CD8-positive, alpha-beta memory T cell (primary cell): ENCODE measurements at places on chromosomes 12 and 14. TPM values are rescaled to one million over a fixed set of nuclear protein-coding genes. Genes with fewer than 3 reads are reported as not detected.

GRCh38 chr14:104076743-104077142, 8.8 kb upstream of the ASPG start:
- H3K4me3 ChIP-seq = no peak overlapping the region
- no peaks in the 10 kb centered on the region for H3K27me3 ChIP-seq
- peaks cover 10% of the 10 kb centered on the region for H3K4me1 ChIP-seq
- no peaks in the 10 kb centered on the region for H3K36me3 ChIP-seq

- no peak overlapping the region for H3K27ac ChIP-seq
- no peaks in the 10 kb centered on the region for H3K36me3 ChIP-seq
- no peak for DNase-seq
- H3K4me3 ChIP-seq = no peak overlapping the region
- H3K4me1 ChIP-seq = no peaks in the 10 kb centered on the region
Measured at GRCh38 chr14:100841761-100842403, 16.0 kb downstream of the MEG3 start.

GRCh38 chr12:121438905-121439304, 39.0 kb downstream of the RNF34 start:
- no peaks in the 10 kb centered on the region for H3K27me3 ChIP-seq
- H3K36me3 ChIP-seq = peaks cover 32% of the 10 kb centered on the region
- H3K4me3 ChIP-seq = no peak overlapping the region
- DNase-seq = no peak
- no peaks in the 10 kb centered on the region for H3K4me1 ChIP-seq
- no peak overlapping the region for H3K27ac ChIP-seq

DNA sequence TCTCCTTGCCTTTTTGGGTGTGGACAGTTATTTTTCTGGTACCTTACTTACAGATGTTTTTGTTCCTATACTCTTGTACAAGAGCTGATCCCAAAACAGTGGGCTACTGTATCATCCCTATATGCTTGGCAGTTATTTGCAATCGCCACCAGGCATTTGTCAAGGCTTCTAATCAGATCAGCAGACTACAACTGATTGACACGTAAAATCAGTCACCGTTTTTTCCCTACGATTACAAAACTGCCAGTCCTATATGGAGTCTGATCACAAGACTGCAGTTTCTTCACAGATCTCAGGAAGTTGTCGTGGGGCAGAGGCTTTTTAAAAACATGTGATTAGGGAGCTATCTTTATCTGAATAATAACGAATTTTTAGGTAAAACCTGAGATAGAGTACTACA, 1.3 kb downstream of the LYSET start:
- no peak overlapping the region for H3K27ac ChIP-seq
- H3K4me1 ChIP-seq = peaks cover 31% of the 10 kb centered on the region
- no peaks in the 10 kb centered on the region for H3K27me3 ChIP-seq

The OVCH1 gene
- total RNA-seq = not detected

- peaks cover 21% of the 10 kb centered on the region for H3K4me1 ChIP-seq
- H3K27me3 ChIP-seq = peaks cover 96% of the 10 kb centered on the region
- no peak overlapping the region for H3K4me3 ChIP-seq
Measured at GRCh38 chr12:53952871-53953734, 1.6 kb upstream of the HOXC12 start.

The EP400 gene
- 48.8 TPM for total RNA-seq

DNA sequence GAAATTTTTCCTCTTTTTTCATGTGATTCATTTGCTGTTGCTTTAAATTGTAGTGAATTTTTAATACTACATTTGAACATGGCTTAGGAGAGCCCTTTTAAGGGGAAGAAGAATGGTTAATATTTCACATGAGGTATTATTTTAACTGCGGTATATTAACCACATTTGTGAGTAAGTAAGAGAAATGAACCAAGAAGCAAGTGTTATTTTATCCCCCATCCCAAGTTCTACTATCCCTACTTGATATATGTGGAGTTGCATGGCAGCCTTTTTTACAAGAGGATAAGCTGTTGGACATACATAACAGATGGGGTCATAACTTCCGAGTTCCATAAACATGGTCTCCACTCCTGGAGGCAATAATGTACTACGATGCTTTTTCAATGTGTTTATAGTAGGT, 623.3 kb downstream of the LRFN5 start:
- no peak overlapping the region for H3K27ac ChIP-seq
- no peaks in the 10 kb centered on the region for H3K4me1 ChIP-seq
- H3K36me3 ChIP-seq = no peaks in the 10 kb centered on the region
- no peaks in the 10 kb centered on the region for H3K27me3 ChIP-seq
- H3K4me3 ChIP-seq = no peak overlapping the region

The TAS2R8 gene
- not detected for total RNA-seq

The ST8SIA1 gene
- total RNA-seq = 10.2 TPM

DNA sequence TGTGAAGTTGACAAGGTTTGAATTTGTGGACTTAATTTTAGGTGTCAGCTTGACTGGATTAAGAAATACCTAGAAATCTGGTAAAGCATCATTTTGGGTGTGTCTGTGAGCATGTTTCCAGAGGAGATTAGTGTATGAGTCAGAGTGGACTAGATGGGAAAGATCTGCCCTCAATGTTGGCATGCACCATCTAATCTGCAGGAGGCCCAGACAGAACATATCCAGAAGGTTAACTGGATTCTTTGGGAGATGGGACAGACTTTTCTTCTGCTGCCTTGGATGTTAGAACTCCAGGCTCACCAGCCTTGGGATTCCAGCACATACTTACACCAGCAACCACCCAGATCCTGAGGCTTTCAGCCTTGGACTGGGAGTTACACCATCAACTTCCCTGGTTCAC, 14.1 kb downstream of the SGPP1 start:
- DNase-seq = no peak
- no peaks in the 10 kb centered on the region for H3K36me3 ChIP-seq
- H3K4me3 ChIP-seq = no peak overlapping the region
- peaks cover 24% of the 10 kb centered on the region for H3K4me1 ChIP-seq
- no peaks in the 10 kb centered on the region for H3K27me3 ChIP-seq

- no peaks in the 10 kb centered on the region for H3K27me3 ChIP-seq
- no peaks in the 10 kb centered on the region for H3K36me3 ChIP-seq
- no peak overlapping the region for H3K4me3 ChIP-seq
- H3K4me1 ChIP-seq = no peaks in the 10 kb centered on the region
- H3K27ac ChIP-seq = no peak overlapping the region
- no peak for DNase-seq
Measured at GRCh38 chr14:103127861-103128598, 4.8 kb downstream of the TNFAIP2 start.
